Foreskin fibroblast (primary cell): ENCODE measurements at places on chromosomes 13 and 19.

DNA sequence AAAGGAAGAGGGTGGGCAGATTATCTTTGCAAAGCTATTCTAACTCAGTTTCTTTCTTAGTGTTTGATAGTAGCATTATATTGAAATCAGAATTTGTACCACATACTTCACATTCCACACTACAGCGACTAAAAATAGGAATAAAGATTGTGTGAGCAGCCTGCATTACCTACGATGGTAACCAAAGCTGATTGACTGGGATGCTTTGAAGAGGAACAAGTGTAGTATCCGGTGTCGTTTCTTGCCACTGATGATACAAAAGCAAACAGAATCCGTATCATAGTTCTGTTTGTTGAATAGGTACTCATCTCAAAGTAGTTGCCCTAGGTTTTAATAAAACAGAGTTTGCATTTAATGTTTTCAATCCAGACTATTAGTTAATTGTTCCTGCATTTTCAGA is 51.2 kb downstream of the FLT3 start:
- DNase-seq: no peak

DNA sequence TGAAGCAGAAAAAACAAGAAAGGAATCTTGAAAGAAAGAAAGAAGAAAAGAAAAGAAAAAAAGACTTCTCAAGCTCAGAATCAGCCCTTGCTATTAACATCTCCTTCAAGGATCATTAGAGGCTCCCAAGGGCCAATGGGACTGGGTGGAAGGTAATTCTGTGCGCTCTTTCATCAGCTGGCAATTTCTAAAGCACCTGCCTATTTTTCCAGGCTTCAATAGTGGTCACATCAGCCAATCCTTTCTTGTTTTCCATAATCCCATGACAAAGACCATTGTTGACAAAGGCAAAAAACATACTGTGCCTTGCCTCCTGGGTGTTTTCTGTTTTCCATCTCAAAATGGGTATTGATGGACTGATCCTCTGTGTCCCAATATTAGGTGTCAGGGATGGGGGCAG is 88.2 kb upstream of the TSC22D1 start:
- no peak for DNase-seq

DNA sequence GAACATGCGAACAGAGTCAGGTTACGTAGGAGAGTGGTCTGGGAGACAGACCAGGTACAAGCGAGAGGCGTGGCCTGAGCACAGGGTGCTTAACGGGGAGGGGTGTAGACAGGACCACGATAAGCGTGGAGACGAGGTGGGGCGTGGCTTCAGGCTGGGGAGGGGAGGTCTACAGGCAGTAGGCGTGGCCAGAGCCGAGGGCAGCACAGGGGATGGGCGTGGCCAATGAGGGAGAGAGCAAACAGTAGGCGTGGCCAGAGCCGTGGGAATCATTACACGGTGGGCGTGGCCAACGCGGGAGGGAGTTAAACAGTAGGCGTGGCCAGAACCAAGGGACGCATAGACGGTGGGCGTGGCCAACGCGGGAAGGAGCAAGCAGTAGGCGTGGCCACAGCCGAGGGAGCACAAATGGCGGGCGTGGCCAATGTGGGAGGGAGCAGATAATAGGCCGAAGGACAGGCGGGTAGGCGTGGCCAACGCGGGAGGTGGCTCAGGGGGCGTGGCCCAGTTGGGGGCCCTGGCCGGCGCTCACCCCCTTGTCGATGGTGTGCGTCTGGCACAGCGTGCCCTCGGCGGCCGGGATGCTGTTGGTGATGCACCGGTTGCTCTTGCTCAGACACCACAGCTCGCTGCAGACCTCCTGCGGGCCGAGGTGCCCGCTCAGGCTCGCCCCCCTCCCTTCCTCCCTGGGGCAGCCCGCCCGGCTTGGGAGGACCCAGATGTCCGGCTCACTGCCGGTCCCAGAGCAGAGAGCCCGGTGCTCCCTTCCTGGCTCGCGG is 15.2 kb upstream of the MYO1F start:
- DNase-seq: peak; percentile 74

DNA sequence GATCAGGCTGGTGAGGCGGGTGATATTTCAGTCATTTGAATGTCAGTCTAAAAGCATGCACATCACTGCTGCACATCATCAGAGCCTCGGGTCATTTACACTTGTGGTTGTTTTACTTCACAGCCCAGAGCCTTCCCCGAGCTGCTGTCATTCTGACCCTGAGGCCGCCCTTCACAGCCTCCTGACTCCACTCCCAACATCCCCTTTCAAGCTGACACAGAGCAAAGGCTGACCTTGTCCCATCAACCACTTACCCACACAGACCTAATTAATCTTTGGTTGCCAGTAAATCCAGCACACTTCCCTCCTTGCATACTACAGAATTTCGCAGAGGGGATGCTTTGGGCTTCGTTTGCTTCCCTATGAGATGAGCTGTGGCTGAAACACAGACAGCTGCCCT is 528.1 kb downstream of the DIAPH3 start:
- DNase-seq: no peak

DNA sequence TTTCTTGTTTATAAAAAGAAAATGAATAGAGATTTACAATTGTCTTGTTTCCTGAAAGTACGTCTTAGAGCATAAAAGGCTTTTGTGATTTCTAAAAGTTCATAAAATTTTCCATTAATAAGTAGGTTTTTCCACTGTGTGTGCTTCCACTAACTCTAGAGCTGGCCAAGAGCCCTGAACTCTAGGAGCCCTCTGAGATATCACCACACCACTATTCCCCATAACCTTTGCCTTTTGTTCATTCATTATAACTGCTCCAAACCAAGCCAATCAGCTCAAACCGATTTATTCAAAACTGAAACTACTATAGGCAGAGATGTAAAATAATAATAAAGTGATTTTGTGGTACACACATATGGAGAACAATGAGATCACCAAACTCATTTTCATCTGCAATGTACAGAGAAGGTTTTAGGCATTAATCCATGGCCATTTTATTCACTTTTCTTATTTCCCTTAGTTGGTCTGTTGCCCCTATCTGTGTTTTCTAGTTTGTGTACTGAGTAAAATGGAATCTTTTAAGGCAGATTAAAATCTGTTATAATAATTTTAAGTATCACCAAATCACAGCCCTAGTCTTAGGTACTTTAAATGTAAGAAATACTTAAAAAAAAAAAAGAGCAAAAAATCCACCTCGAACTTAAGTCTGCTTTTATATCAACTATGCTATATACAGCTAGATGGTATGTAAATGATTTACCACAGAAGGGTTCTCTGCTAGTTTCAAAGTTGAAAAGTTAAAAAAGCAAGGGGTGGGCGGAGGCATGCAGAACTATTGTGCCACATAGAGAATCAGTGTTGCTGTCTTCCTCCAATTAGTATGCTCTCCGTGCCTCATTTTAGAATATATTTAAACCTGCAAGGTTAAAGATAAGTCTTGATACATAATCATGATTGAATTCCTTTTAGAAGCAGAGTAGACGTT is 311.3 kb downstream of the KLF12 start:
- no peak for DNase-seq

DNA sequence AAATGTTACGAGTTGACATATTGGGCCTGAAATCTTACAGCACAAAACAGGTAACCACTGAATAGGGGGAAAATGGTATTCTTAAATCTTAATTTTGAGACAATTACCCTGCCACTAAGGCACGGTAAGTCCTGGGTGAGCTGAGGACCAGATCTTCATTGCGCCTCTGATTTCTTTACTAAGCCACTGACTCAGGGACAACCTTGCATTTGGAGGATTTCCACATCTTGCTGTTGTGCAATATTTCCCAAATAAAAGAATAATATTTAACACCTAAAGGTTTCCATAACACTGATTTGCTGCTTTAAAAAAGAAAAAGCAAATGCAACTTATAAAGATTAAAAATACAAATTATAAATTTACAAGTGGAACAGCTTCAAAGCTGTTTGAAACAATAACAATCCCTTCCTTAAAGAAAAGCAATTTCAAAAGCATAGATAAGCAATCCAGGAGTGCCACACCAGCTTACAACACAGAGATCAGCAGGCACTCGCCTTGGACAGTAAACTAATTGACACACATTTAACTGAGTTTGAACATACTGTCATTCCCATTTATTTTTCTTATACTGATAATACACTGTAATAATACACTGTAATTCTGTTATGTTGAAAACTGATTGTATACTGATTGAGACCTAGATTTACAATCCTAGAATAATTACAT is 79.6 kb upstream of the DOCK9 start:
- DNase-seq: peak; percentile 74

DNA sequence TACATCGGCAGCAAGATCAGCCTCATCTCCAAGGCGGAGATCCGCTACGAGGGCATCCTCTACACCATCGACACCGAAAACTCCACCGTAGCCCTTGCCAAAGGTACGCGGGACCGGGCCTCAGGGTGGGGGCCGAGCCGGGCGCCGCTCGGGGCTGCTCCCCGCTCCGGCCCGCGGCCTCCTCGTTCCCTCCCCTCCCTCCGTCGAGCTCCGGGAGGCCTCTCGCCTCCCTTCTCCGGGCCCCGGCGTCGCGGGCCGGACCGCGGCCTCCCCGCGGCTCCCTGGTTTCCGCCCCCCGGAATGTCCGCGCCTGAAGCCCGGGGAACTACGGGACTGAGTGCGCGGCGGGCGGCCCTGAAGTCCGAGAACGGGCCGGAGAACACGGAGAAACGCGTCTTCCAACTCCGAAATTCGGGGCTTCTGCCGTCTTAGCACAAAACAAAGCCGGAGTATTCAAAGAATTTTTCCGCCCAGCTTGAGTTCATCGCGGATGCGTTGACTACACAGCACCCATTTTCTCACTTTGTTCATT is 423 bp downstream of the LSM14A start:
- DNase-seq: peak; percentile 54

GRCh38 chr13:25881136-25881926 is 170.5 kb downstream of the SHISA2 start:
- DNase-seq: no peak

DNA sequence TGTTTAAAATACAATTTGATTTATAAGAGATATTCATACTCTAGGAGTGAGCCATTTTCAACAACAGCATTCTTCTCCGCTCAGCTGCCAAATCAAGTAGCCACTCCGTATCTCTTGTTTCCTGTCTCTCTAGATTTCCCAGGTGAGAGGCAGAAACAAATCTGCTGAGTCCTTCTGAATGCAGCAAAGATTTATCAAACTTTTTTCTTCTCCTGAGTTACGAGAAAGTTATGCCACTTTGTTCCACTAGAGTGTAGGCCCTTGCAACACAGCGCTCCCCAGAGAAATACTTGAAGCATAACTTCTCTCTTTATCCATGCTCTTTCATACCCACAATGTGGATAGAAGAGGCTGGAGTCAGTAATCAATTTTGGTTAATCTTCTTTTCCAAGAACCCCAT is 1960.8 kb downstream of the OLFM4 start:
- DNase-seq: no peak

- no peak for DNase-seq
These were observed 4.3 kb upstream of the NRTN start for GRCh38 chr19:5800361-5801270.

GRCh38 chr19:7645163-7645562 is 8.3 kb downstream of the STXBP2 start:
- no peak for DNase-seq

- DNase-seq: no peak
These were observed 16.0 kb upstream of the OLFM2 start for GRCh38 chr19:9952276-9952675.

- no peak for DNase-seq
These were observed 127.9 kb downstream of the SLITRK6 start for GRCh38 chr13:85671336-85671735.

DNA sequence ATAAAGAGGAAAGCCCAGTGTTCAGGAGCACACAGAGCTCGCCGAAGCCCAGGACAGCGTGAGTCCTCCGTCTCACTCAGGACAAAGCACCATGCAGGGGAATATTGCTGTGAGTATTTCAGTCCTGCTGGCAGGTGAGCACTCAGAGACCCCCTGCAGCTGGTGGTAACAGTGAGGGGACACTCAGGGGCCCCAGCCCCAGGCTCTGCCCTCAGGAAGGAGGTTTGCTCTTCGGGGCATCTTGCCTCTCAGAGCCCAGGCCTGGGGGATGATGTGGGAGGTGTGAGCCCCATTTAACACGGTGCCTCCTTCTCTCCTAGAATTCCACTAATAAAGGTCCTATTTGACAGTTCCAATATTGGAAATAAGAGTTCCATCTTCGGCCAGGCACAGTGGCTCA is 14.8 kb downstream of the LILRA1 start:
- no peak for DNase-seq

GRCh38 chr13:110651726-110652230 is 36.4 kb downstream of the NAXD start:
- no peak for DNase-seq

GRCh38 chr13:104318121-104318520 is 1251.9 kb upstream of the SLC10A2 start:
- peak; percentile 15 for DNase-seq

- no peak for DNase-seq
These were observed 12.0 kb downstream of the BCAM start for GRCh38 chr19:44820648-44821609.

DNA sequence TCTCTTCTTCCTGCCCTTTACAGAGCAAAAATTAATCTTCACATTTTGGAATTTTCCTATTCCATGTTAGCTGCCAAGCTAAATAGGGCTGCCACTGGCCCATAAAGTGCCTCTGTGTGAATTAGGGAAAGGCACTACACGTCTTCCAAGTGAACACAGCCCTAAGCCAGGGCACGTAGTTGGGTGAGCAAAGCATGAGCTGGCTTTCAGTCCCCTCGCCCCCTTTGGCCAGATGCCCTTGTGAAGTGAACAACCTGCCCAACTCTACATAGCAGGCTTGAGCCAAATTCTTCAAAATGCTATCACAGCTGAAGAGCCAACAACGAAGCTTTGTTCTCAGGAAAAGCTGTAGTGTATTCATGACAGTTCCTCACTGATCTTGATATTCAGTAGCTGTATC is 213.1 kb downstream of the OXGR1 start:
- DNase-seq: peak; percentile 60
